ENCODE measurements at places on chromosomes 5 and 9.
A peak's percentile ranks its signal among the peaks of the same experiment; 100 is the strongest.

GRCh38 chr5:37071901-37072581 is 177.1 kb downstream of the CPLANE1 start:
- peak; percentile 80 for DNase-seq

DNA sequence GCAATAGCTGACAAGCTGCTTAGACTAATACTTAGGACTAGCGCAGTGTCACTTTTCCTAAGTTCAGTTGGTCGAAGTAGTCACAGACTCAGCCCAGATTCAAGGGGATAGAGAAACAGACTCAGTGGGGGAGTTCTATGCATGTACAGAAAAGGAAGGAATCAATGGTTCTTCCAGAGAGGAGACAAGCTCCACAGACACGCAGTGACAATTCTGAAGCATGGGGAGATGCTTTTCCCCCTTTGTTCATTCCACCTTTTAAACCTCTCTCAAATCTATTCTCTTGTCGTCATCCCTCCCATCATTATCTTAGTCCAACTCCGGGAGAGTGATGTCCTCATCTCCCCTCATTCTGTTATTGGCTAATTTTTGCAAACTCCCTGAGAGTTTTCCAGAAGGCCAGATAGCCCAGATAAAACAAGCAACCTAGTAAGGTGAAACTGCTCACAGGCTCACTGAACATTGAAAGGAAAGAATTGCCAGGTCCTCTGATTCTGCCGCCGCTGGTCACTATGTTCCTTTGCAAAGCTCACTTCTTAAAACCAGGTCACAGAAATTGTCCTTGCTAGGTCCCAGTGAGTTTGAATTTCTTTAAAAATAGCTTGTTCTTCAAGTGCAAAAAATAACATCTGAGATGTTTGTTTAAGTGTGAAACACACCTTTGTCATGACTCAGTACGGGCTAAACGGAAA is 13.4 kb upstream of the STRBP start:
- DNase-seq, result no peak

DNA sequence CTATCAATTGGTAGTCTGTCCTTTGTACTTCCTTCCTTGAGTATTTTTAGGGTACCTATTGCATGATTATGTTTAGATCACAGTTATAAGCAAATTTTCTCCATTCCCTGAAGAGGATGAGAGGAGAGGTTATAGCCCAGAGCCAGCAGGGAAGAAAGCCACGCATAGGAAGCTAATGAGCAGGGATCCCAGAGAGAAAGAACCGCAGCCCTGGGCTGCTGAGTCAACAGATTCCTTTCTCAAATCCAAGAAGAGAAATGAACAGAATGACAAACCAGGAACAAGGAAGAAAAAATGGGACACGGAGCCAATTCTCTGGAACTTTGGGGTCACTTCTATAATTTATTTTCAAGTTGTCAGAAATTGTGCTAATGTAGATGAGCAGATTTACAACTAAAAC is 284.5 kb downstream of the RFX3 start:
- no peak for DNase-seq

GRCh38 chr9:136021872-136022681 is 60.9 kb upstream of the UBAC1 start:
- DNase-seq, result no peak

GRCh38 chr5:39370555-39371366 is 6.5 kb upstream of the C9 start:
- no peak for DNase-seq

DNA sequence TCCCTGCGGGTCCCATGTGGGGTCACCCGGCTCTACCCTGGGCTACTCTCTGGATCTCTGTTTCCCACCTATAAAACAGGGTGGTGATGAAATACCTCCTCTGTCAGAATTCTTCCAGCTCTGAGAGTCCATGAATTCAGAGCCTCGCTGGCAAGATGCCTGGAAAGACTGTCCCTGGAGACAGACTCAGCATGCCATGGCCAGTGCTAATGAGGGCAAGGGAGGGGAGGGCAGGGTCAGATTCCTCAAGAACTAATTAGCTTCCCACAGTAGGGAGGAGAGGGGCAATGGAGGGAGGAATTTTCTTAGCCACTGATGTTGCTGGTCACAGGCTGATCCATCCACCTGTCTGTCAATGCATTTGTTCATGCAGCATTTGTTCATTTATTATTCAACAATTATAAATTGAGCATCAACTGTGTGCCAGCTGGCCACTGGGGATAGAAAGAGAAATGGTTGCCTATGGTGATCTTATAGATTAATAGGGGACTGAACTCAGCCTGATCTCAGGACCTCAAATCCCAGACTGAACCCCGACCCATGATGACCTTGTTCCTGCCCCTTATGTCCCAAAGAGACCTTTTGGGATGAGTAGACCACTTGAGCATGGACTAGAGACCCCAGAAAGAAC is 4.7 kb downstream of the SYNPO start:
- peak; percentile 90 for DNase-seq

- DNase-seq, result no peak
These were observed 253.1 kb downstream of the TLR4 start for GRCh38 chr9:117957267-117957666.

DNA sequence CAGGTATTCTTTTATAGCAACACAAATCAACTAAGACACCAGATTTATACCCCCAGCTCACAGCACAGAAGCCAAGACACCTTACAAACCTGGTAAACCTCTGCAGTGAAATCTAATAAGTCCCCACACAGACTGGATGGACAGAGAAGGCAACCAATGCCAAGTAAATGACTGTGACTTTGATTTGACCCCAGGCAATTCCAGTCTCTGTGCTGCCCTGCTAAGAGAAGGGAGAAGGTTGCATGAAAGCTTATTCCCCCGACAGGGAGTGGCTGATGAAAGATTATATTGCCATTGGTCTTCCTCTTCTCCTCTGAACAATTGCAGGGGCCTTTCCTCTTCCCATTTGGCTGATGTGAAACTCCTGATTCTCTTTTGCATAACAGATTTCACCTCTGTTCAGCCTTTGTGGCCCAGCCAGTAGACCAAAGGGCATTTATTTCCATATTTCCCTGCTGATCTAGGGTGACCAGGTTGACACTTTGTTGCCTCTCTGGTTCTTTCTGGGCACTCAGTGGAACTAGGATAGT is 107.6 kb downstream of the ADRB2 start:
- DNase-seq, result no peak

DNA sequence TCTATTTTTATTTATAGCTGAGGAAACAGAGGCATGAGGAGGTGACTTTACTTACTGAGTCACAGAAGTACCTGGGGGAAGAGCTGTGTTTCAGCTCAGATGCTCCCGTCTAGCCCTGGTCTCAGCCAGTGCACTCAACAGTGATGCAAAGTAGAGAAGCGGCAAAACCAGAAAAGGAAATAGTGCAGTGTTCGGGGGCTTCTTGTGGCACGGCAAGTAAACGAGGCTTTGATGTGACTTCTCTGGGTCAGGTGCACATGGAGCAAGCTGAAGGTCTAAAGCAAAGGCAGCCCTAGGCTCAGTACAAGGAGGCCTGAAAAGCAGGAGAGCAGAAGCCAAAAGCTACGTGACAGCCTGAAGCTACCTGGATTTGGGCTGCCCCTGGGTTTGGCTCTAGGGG is 526.7 kb upstream of the ADAMTS16 start:
- DNase-seq, result no peak

DNA sequence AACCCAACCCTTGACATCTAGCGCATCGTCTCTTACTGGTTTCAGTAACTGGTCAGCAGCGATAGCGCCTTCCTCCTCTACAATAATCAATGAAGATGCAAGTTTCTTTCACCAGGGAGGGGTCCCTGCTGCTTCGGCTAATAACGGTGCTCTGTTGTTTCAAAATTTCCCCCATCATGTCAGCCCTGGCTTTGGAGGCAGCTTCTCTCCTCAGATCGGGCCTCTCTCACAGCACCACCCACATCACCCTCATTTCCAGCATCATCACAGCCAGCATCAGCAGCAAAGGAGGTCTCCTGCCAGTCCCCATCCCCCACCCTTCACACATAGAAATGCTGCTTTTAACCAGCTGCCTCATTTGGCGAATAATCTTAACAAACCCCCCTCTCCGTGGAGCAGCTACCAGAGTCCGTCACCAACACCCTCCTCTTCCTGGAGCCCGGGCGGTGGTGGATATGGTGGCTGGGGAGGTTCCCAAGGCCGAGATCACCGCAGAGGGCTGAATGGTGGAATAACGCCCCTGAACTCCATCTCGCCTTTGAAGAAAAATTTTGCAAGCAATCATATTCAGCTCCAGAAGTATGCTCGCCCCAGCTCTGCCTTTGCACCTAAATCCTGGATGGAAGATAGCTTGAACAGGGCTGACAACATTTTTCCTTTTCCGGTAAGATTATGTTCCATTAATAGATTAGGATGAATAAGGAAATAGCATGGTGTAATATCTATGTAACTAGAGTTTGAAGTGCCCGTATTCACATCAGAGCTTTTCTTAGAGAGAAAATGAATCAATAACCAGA is 2.2 kb downstream of the CPEB4 start:
- peak; percentile 61 for DNase-seq

DNA sequence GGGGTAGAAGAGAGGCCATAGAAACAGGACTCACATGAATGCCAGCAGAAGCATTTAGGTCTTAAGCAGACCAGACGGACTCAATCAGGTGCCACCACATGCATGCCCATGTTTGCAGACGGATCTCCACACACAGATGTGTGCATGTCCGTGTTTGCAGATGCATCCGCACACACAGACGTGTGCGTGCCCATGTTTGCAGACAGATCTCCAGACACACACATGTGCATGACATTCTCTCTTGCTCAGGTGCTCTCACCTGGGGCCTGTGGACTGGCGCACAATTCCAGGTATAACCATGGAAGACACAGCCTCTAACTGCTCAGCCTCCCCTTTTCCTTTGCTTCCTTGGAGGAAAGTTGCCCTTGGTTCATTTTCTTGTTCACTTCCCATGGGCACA is 148.3 kb downstream of the CACNA1B start:
- DNase-seq, result no peak

DNA sequence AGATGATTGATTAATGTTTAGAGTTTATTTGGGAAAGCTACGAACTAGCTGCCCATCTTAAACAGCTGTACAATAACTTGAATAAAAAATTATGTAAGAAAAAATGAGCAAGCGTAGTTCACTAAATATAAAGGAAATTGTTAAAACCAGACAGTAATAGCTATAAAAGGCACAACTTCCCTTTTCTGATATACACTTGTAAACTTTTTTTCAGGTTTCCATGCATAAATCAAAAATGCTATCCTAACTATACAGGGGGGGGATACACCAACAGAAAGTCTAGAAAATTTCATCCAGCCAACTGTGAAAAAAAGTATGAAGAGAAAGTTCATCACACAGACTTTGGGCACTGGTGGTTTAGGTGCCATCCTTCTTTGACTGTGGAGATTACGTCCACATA is 122.3 kb downstream of the NR3C1 start:
- DNase-seq, result no peak

DNA sequence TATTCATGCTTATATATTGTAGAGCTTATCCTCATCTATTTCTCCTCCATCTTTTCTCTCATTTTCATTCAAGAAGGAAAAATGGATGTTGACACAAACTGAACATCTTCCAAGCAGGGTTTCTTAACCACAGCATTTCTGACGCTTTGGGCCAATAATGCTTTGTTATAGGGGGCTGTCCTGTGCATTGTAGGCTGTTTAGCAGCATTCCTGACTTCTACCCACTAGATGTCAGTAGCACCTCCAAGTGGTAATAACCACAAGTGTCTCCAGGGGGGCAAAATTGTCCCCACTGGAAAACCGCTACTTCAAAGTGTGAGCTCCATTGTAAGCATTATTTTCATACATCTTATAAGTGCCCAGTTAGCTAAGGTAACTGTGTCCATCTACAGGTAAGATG is 2.6 kb upstream of the TXNDC8 start:
- no peak for DNase-seq

DNA sequence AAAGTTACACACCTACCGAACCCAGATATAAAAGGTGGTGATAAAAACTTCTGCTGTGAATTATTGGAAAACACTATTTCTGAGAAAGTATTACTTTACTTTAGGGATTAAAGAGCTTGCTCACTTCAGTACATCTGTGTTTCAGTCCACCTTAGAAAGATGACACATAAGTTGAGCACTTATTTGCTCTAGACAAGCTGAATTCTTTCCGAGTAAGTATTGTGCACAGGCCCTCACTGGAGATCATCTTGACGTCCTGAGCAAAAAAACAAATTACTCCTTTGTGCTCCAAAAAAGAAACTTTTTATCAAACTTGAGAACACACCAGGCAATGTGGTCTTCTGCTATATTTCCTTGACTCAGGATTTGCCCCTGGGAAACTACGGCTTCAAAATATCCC is 231.0 kb upstream of the GRAMD2B start:
- peak; percentile 20 for DNase-seq

- DNase-seq, result peak; percentile 63
These were observed 157.4 kb downstream of the RMI1 start for GRCh38 chr9:84137968-84138367.

- no peak for DNase-seq
These were observed 13.1 kb downstream of the LOX start for GRCh38 chr5:122064992-122065391.

- no peak for DNase-seq
These were observed 13.5 kb upstream of the MAP1B start for GRCh38 chr5:72093824-72094223.

DNA sequence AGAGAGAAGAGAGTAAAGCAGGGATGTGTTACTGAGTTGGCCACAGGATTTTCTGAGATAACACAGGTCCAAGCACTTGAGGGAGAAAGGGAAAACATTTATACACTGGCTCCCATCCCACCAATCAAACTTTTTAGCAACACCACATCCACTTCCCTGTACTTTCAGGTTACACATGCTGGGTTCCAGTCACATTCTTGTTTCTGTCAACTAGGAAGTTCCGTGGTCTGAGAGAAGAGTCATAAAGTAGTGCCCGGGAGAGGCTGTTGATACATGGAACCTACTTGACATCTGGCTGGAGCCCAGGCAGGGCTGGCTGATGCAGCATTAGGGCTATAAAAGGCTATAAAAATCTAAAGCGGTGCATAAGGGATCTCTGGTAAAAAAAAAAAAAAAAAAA is 473.9 kb upstream of the COX7C start:
- DNase-seq, result no peak

DNA sequence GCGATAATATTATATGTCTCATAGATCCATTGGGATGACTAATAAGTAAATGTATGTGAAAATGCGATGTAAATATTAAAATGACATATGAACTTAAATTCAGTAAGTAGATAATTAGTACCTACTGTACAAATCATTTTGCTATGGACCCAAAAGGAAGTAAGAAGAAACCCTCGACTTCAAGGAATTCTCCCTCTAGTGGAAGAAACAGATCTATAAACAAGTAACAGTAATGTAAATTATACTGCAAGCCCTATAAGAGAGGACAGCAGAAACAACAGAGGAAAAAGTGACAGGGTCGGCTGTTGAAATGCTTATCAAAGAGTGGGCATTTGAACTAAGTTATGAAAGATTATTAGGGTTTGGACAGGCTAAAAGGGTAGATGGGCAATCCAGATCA is 320.3 kb downstream of the DMAC1 start:
- no peak for DNase-seq

DNA sequence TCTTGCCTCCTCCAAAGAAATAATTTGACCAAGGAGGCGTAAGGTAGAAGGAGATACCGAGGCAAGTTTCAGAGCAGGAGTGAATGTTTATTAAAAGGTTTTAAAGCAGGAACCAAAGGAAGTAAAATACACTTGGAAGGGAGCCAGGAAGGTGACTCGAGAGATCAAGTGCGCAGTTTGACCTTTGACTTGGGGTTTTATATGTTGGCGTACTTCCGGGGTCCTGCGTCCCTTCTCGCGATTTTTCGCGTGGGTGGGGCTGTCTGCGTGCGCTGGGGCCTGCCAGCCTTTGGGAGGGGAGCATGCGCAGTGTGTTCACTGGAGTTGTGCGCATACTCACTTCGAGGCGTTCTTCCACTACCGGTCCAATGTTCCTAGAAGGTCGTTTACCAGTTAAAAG is 166.0 kb upstream of the IRX2 start:
- peak; percentile 84 for DNase-seq

All from testis (tissue), 5 donors.